ENCODE measurements at places on chromosomes 2 and 18.

GRCh38 chr2:70937866-70938585 is 2.3 kb downstream of the ATP6V1B1 start:
- peak; percentile 63 for DNase-seq

DNA sequence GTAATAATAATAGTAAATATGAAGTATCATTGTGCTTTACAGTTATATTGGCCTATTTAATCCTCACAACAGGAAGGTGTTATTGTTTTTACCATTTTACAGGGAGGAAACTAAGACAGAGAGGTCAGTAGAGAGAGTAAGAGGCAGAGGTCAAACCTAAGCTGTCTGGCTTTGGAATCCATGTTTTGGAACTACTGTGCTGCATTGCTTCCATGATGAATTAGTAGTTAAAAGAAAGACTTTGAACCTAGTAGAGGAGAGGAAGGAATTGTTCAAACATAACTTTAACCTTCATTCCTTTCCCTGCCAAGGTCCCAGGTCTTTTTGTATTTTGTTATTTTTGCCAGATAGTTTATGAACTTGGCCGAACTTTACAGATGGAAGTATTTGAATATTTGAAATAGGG is 80.9 kb downstream of the PHLPP1 start:
- no peak for DNase-seq

- DNase-seq = no peak
Observed at GRCh38 chr2:24826773-24827145, 33.5 kb downstream of the CENPO start.

DNA sequence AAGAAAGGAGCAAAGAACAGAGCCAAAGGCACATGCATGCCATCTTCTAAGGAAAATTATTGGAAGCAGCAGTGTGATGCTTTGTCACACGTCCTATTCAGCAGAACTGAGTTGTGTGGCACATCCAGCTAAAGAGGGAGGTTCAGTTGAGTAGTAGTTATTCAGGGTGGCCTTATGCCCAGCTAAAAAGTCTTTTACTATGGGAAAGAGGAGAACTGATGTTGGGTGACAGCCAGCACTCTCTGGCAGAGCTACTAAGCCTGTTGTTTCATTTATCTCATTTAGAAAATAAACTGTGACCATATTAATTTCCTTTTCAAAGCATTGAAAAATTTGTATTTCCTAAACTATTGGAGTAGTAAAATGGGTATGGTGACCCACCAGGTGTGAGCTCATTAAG is 18.5 kb downstream of the ITGA6 start:
- DNase-seq = no peak

DNA sequence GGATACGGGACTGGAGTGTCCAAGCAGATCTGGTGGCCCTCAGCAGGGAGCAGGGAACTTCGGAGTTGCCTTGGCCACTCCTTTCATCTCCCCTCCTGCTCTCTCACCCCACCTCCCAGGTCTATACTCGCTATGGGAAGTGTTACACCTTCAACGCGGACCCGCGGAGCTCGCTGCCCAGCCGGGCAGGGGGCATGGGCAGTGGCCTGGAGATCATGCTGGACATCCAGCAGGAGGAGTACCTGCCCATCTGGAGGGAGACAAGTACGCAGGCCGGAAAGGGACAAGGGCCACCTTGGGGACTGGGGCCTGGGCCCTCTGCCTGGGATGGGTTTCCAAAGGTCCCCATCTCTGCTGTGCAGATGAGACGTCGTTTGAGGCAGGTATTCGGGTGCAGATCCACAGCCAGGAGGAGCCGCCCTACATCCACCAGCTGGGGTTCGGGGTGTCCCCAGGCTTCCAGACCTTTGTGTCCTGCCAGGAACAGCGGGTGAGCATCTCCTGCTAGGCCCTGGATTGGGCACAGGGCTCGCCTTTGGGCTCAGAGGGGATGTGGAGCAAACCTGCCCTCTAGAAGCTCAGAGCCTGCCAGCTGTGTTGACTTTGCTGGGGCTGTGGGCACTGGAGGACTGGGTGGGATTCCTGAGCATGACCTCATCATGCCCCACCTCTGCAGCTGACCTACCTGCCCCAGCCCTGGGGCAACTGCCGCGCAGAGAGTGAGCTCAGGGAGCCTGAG is 11.8 kb downstream of the CHPF start:
- DNase-seq = no peak

GRCh38 chr2:220697011-220697410 is 875.1 kb downstream of the EPHA4 start:
- DNase-seq = no peak

DNA sequence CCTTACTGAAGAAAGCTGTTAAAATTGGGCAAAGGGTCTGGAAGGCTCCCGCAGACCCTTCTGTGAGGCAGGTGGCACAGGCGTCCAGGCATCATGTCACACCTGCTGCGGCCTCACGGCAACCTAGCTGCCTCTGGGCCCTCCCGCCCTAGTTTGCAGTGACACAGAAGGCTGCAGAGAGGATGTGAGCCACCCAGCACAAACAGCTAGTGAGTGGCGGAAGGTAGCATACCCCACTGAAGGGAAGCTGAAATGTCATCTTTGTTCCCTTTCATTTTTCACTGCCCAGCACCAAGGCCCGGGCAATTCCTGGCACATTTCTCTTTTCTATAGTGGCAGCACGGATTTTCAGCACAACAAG is 53.8 kb downstream of the TRAPPC12 start:
- DNase-seq = no peak

DNA sequence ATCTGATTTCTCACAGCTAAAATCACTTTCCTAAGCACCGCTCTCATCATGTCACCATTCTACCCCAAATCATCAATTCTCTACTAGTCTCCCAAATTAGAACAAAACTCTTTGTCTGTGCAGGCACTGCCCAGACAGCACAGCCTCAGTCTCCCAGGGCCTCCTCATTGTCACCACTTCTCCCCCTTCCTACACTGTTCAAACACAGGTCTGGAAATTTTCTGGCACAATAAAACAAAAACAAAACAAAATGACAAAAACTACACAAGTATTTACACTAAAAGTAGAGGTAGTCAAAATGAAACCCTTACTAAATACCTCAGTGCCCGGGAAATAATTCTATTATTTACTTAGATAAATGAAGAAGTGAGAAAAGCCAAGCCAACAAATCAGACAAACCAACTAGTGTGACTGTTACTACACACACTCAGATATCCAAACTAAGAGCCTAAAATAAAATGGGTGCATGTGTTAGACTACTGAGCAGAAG is 156.2 kb upstream of the DNMT3A start:
- no peak for DNase-seq

- DNase-seq = no peak
Observed at GRCh38 chr2:49241501-49241900, 87.2 kb upstream of the FSHR start.

GRCh38 chr2:227340106-227340505 is 15.1 kb downstream of the MFF start:
- DNase-seq = no peak

- DNase-seq = no peak
Observed at GRCh38 chr18:36811955-36812354, 16.8 kb downstream of the TPGS2 start.

GRCh38 chr2:29024882-29025430 is 43.9 kb downstream of the TOGARAM2 start:
- DNase-seq = no peak

Measured in H7 (cell line).